ENCODE measurements at places on chromosomes 1 and 21.

- no peak overlapping the region for H3K27ac ChIP-seq
- H3K4me1 ChIP-seq = peaks cover 8% of the 10 kb centered on the region
- H3K4me3 ChIP-seq = no peak overlapping the region
- no peaks in the 10 kb centered on the region for H3K27me3 ChIP-seq
- no peaks in the 10 kb centered on the region for H3K36me3 ChIP-seq
These were observed 126.5 kb downstream of the RHOU start for GRCh38 chr1:228861832-228862180.

- DNase-seq = peak; percentile 51
- H3K27ac ChIP-seq = no peak overlapping the region
- no peak overlapping the region for H3K4me3 ChIP-seq
- peaks cover 28% of the 10 kb centered on the region for H3K4me1 ChIP-seq
These were observed 30.5 kb downstream of the SIPA1L2 start for GRCh38 chr1:232599178-232600041.

GRCh38 chr1:16954579-16954978 is 25.8 kb downstream of the MFAP2 start:
- H3K27ac ChIP-seq = no peak overlapping the region
- H3K36me3 ChIP-seq = no peaks in the 10 kb centered on the region
- DNase-seq = no peak
- no peaks in the 10 kb centered on the region for H3K4me1 ChIP-seq
- no peak overlapping the region for H3K4me3 ChIP-seq

DNA sequence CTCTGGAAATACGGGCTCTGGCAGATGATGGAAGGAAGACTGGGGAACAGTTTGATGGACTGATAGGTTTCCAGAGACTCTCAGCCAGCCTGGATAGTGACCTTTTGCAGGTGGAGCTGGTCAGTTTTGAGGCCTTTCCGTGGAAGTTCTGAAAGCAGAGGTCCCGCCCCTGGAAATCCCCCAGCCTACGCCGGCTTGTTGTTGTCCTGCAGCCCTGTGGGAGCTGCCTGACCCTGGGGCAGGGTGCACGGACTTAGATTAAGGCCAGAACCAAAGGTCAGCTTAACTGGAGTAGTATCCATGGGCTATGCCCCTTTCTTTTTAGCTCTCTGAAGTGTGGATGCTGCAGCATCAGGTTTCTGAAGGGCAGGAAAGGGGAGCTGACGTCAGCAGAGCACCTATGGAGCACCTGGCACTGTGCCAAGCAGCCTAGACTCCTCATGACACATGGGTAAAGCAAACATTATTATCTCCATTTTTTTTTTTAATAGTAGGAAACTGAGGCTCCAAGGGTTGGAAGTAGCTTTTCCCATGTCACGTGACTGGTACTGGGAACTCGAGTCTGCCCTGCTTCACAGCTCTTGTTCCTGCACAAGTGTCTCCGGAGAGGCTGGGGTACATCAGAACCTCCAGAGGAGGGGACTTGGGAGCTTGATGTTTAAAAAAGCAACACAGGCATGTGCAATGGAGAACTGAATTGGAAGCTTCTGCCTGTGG is 38.5 kb downstream of the IER5 start:
- peaks cover 13% of the 10 kb centered on the region for H3K4me1 ChIP-seq
- DNase-seq = no peak
- no peak overlapping the region for H3K27ac ChIP-seq
- H3K4me3 ChIP-seq = no peak overlapping the region
- H3K36me3 ChIP-seq = no peaks in the 10 kb centered on the region

- no peaks in the 10 kb centered on the region for H3K27me3 ChIP-seq
- no peak overlapping the region for H3K27ac ChIP-seq
- H3K4me1 ChIP-seq = peaks cover 5% of the 10 kb centered on the region
These were observed 41.7 kb upstream of the ZNF326 start for GRCh38 chr1:89953131-89953626.

DNA sequence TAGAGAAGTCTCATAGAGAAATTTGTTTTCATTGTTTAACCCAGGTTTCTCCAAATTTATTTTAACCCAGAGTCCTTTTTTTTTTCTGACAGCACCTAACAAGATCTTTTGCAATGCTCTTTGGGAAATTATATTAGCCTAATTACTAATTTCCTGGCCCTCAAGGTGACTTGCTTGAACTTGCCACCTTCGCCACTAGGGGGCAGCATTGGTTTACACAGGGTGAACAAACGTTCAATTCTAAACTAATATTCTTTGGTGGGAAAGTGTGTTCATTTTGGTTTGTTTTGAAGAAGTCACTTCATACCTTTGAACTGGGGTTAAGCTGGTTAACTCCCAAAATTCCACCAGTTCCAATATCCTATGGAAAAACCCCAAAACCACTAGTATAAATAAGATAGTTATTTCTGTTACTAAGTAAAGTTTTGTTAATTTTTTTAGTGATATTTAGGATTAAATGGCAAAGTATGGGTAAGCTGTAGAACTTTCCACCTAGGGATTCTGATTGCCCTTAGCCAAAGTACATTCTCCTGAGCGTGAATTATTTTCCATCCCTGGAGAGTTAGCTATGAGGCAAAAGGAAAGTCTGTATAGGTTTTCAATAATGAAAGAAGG is 13.0 kb downstream of the CCDC190 start:
- H3K4me3 ChIP-seq = no peak overlapping the region
- no peaks in the 10 kb centered on the region for H3K36me3 ChIP-seq
- H3K27me3 ChIP-seq = no peaks in the 10 kb centered on the region

GRCh38 chr1:98342566-98342965 is 319.0 kb upstream of the SNX7 start:
- H3K4me3 ChIP-seq = no peak overlapping the region
- DNase-seq = peak; percentile 46
- H3K4me1 ChIP-seq = no peaks in the 10 kb centered on the region

- H3K27me3 ChIP-seq = no peaks in the 10 kb centered on the region
- H3K4me3 ChIP-seq = no peak overlapping the region
- H3K27ac ChIP-seq = no peak overlapping the region
- no peaks in the 10 kb centered on the region for H3K4me1 ChIP-seq
- no peak for DNase-seq
These were observed 114.8 kb upstream of the NCAM2 start for GRCh38 chr21:20883408-20883800.

- no peak for DNase-seq
- H3K36me3 ChIP-seq = no peaks in the 10 kb centered on the region
- no peaks in the 10 kb centered on the region for H3K27me3 ChIP-seq
- H3K27ac ChIP-seq = no peak overlapping the region
- peaks cover 8% of the 10 kb centered on the region for H3K4me1 ChIP-seq
These were observed 2.5 kb downstream of the MYBPH start for GRCh38 chr1:203173011-203173555.

DNA sequence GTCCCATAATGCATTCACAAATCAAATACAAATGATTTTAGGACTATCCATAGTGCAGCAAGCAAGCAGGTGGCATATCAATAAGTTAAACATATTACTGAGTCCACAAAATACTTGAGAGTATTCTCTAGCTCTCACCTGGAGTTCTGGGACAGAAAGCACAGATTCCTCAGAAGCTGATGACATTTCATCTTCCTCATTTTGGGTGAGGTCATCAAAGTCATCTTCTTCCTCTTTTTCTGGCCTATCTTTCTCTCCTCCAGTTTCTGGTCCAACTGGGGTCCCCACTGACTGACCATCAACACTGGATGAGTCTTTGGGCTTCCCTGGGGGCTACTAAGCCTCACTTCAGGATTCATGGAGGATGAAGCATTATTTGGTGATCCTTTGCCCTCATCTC is 38.9 kb downstream of the YY1AP1 start:
- H3K27me3 ChIP-seq = no peaks in the 10 kb centered on the region
- no peak overlapping the region for H3K4me3 ChIP-seq
- no peak overlapping the region for H3K27ac ChIP-seq
- no peak for DNase-seq
- no peaks in the 10 kb centered on the region for H3K36me3 ChIP-seq

GRCh38 chr1:118339400-118340124 is 154.5 kb upstream of the SPAG17 start:
- no peak overlapping the region for H3K4me3 ChIP-seq
- no peak overlapping the region for H3K27ac ChIP-seq
- no peaks in the 10 kb centered on the region for H3K27me3 ChIP-seq
- DNase-seq = no peak

- DNase-seq = no peak
- H3K4me3 ChIP-seq = peak overlapping the region; percentile 68
- H3K4me1 ChIP-seq = no peaks in the 10 kb centered on the region
- no peaks in the 10 kb centered on the region for H3K36me3 ChIP-seq
- H3K27me3 ChIP-seq = no peaks in the 10 kb centered on the region
These were observed 542 bp downstream of the EIF2B3 start for GRCh38 chr1:44985747-44986359.
